ENCODE measurements at places on chromosomes 3 and 15.

DNA sequence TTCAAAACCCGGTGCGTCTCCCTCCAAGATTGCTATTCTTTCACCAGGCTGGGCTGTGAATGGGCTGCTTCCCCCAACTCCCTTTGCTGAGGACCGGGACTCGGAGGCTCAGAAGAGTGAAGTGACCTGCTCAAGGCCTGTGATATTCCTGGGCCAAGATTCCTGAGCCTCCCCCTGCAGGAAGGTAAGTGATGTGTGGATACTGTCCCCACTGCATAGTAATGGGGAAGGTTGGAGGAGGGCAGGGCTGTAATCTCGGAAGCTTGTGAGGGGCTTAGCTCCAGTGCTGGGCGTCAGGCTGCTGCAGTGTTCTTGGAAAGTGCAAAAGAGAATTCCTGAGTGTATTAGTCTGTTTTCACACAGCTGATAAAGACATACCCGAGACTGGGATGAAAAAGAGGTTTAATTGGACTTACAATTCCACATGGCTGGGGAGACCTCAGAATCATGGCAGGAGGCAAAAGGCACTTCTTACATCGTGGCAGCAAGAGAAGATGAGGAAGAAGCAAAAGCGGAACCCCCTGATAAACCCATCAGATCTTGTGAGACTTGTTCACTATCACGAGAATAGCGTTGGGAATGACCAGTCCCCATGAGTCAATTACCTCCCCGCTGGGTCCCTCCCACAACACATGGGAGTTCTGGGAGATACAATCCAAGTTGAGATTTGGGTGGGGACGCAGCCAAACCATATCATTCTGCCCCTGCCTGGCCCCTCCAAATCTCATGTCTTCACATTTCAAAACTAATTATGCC is 67.6 kb downstream of the EFCAB12 start:
- DNase-seq: no peak

- DNase-seq: no peak
Measured at GRCh38 chr15:65411465-65412071, 11.2 kb downstream of the IGDCC4 start.

DNA sequence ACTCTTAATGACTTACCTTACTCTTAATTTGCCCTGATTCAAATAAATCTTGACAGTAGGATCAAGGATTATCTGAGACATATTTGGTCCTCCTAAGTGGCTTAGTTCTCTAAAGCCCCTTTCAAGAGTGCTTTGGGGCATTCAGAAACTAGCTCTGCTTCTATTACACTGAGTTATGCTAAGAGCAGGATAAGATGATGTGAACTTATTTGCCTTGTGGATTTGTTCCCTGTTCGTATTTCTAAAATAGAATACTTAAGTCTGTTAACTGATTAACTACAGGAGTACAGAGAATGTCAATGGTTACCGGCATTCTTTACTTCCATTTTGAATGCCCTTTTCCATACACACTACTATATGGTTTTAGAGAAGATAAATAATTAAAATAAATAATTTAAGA is 14.8 kb upstream of the FRMD4B start:
- no peak for DNase-seq

DNA sequence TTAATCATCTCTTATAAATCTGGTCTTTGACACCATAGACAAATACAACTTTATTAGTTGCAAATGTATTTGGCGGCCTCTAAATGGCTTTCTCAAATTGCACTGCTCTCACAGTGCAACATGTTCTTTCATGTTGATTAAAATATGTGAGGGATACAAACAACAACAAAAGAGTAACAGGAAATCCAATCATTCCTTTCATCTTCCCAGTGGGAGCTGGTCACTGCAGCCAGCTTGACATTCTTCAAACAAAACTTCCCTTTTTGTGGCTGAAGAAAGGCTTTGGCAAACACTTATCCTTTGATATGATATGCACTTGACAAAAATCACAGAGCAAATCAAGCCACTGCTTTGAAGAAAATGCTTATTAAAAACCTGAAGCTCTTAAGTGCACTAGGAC is 973.6 kb downstream of the EPHA3 start:
- no peak for DNase-seq

GRCh38 chr3:108280476-108280875 is 15.9 kb upstream of the HHLA2 start:
- DNase-seq: no peak

DNA sequence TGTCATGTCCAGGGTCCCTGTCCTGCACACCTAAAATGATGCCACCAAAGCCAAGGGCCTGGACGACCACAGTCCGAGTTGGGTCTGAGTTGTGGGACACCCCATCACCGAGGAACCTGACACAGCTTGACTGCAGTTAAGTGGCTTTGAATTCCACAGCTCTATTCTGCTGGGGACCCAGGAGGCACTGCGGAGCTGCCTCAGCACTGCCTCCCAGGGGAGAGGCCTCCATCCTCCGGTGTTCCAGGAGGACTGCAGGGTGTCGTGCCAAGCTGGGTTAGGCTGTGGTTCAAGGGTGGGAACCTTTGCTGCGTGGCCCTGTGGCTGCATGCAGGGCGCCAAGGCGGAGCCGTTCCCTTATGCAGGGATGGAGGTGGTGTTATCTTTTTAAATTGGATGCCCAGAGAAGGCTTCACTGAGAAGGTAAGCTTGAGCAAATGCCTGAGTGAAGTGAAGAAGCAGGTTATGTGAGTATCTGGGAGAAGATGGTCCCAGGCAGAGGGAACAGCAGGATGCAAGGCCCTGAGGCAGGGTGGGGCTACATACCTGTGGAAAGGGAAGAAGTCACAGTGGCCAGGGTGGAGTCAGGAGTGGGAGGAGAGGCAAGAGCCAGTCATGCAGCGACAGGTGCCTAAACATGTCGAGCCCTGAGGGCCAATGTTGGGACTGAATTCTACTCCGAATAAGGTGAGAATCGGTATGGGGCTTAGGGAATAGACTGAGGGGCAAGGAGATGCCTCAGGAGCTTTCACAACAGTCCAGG is 144.8 kb downstream of the TPRA1 start:
- peak; percentile 2 for DNase-seq

DNA sequence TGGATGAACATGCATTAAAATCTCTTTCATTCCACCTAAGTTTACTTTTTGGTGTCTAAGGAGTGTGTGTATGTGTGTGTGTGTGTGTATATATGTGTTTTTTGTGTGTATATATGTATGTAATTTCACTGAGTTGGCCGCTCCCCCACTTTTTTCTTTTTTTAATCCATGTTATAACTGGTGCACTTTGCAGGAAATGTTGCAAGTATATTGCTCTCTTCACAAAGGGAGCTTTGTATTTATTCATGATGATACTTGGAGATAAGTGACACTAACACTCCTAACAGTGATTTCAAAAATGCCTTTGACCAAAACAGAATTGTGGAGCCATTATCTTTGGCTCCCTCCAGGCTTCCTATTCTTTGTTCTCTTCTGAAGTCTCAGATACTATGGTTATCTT is 95.8 kb downstream of the FNDC3B start:
- no peak for DNase-seq

GRCh38 chr15:84600331-84600686 is 500 bp upstream of the ZSCAN2 start:
- peak; percentile 90 for DNase-seq

- DNase-seq: no peak
Measured at GRCh38 chr3:27606537-27606936, 115.6 kb downstream of the EOMES start.

DNA sequence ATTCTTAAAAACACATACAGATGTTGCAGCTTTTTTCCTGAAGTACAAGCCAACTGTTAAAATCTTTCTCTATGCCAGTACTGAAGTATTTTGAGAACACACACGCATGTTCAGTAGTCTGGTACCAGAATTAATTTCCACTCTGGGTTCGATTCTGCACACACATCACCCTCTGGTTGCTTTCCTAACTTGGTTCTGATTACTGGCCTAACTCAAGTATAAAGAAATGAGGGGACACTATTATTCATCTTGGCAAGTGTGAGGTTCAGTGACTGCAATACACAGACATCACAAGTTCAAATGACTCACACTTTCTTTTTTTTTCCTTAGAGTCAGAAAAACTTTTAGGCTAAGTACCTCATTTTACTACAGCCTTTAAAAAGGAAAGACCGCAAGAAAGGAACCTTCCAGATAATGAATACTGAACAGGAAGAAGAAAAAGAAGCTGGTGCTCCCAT is 37.4 kb upstream of the LDHAL6B start:
- no peak for DNase-seq

DNA sequence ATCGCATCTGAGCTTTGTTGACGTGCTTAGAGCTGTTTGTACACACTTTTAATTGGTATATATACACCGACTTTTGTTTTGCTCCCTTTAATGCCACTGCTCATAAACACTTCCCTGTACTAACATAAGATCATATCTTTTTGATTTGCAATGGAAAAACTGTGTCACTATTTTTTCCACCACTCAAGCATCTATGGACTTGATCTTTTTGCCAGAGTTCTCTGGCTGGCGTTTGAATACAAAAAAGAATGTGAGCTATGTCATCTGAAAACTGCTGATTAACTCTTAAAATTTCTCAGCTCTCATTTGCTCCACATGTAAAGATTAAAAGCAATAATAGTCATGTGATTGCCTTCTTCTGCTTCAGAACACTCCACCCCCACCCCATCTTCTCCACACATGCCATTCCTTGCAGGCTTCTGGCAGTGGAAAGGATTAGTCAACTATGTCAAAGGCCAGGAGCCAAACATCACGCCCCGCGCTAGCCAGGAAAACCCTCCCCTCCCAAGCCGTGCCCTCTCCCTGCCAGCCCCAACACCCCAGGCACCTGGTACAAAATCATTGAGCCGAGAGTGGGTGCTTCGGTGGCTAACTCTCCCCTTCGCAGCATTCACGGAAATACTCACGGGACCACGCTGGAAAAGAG is 123.4 kb upstream of the MEF2A start:
- DNase-seq: peak; percentile 77

- peak; percentile 36 for DNase-seq
Measured at GRCh38 chr3:156675830-156676767, 1.7 kb downstream of the TIPARP start.

GRCh38 chr3:150439657-150440056 is 31.6 kb downstream of the TSC22D2 start:
- DNase-seq: no peak

DNA sequence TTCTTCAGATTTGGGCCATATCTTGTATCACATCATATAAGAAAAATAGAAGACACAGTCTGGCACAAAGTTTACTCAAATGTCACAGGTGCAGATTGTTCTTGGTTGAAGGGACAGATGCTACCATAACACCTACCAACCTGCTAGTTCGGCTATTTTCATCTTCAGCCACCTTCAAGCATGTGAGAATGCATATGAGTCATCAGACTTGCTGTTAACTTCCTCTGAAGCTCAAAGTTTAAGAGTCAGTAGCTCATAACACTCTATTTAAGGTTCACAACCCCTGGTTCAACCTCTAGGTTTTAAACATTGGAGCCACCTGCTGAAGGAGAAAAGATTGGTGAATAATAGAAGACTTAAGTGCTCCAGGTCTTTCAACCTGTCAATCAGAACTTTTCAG is 522.8 kb downstream of the NLGN1 start:
- DNase-seq: no peak

- DNase-seq: no peak
Measured at GRCh38 chr3:64400706-64401105, 175.4 kb upstream of the PRICKLE2 start.

- no peak for DNase-seq
Measured at GRCh38 chr15:57542505-57542817, 49.2 kb upstream of the MYZAP start.

- DNase-seq: no peak
Measured at GRCh38 chr3:148974726-148975125, 16.6 kb upstream of the GYG1 start.

- no peak for DNase-seq
Measured at GRCh38 chr3:25246913-25247312, 181.2 kb upstream of the RARB start.

DNA sequence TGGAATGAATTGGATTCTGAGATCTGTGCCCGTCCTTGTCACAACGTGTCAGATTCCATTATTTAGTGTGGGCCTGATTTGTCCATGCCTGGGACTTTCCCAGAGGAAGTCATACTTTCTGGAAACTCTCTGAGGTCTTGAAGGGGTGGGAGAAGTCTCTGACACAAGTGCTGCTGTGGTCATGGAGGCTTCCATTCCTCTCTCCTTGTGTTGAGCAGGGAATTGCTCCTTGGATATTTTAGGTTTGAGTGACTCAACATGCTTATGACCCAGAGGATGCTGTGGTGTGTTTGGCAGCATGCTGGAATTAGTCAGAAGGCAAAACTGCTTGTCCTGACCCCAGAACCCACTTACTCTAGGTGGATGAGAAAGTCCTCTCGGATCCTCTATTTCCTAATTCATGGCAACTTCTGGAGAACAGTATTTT is 132.1 kb downstream of the LPP start:
- peak; percentile 28 for DNase-seq

GRCh38 chr15:56892659-56893363 is 25.6 kb upstream of the TCF12 start:
- no peak for DNase-seq

- DNase-seq: peak; percentile 35
Measured at GRCh38 chr3:5188419-5189221, 1.1 kb downstream of the EDEM1 start.

GRCh38 chr3:158012901-158013300 is 93.3 kb downstream of the SHOX2 start:
- DNase-seq: no peak

DNA sequence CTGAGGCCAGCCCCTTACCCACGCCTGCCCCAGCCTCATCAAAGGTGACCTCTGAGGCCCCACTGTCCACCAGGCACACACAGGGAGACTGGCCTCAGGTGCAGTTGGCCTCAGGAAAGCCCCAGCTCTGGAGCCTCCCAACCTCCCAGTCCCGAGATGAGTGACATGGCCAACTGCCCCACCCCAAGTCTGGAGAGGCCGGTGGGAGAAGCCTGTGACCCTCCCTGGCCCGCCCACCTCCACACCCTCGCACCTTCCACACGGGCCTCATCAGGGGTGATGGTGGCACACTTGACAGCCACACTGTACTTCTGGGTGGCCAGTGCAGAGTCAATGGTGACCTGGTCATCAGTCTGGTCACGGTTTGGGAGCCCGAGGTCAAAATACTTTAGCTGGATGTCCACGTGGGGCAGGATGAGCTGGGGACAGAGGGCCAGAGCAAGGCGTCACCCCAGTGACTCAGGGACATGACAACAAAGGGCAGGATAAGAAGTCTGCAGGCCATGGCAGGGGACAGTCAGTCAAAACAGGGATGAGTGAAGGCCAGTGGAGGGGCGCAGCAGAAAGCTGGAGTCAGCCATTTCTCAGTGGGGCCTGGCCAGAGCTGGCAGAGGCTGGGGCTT is 11.9 kb downstream of the IDH2 start:
- DNase-seq: no peak

DNA sequence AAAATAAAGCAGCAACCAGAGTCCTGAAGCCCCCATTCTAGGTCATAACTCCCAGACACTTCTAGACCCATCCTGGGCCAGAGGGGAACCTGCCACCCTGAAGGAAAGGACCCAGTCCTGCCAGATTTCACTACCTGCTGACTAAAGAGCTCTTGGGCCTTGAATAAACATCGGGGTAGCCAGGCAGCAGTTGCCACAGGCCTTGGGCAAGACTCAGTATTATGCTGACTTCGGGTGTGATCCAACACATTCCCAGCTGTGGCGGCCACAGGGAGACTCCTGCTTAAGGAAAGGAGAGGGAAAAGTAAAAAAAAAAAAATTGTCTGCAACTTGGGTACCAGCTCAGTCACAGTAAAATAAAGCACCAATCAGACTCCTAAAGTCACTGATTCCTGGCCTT is 23.8 kb downstream of the NEDD4 start:
- DNase-seq: no peak
